ENCODE measurements at places on chromosomes 1 and 21.

GRCh38 chr1:228282329-228283042, 74.6 kb downstream of the OBSCN start:
- DNase-seq, result no peak

DNA sequence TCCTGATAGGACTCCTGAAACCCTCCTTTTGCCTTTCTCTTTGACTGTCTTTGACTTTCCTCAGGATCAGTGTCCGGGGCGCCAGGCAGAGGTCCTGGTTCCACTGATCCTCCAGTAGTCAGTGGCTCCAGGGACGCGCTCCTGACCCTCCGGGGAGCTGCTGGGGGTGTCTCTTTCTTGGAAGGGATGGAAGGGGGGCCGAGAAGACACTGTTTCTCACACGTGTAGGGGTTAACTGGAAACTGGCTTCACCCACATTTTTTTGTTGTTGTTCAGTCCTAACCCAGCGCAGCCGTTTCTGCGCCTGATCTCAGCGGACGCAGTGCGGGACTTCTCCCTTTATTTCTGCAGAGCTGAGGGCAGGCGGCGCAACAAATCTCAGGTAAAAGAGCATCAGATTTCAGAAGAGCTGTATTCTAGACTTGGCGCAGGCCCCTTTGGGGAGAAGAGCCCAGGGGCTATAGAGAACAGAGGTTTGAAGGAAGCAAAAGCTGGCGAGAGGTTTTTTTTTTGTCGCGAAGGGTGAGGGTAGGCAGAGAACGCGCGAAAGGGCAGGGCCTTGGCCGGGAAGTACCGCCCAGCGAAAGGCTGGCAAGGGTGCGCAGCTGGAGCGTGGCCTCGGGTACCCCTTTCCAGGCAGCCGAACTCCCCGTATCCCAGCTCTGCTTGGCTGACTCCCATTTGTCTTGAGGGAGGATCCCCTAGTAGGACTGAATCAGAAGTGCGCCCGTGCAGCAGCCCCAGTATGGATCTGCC, 4.3 kb upstream of the LHX9 start:
- no peak for DNase-seq

GRCh38 chr1:111813440-111814304, 58.0 kb downstream of the DDX20 start:
- no peak for DNase-seq

DNA sequence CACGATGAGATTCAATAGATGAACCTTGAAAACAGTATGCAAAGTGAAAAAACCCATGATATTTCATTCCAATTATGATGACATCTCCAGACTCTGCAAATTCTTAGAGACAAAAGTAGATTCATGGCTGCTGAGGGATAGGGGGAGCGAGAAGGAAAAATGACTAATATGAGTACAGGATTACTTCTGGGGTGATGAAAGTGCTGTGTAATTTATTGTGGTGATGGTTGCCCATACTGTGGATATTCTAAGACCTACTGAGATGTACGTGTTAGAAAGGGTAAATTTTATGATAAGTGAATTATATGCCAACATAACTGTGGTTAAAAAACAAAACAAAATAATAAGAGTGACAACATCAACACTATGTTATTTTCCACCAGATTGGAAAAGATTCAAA, 18.9 kb upstream of the RGS7 start:
- DNase-seq, result no peak

GRCh38 chr1:201356701-201357100, 20.8 kb downstream of the TNNT2 start:
- DNase-seq, result no peak

GRCh38 chr1:202587859-202588485, 122.3 kb downstream of the SYT2 start:
- DNase-seq, result no peak

GRCh38 chr1:114831276-114831994, 23.2 kb upstream of the SYCP1 start:
- DNase-seq, result no peak

- DNase-seq, result no peak
These were observed 24.3 kb downstream of the RHBDL2 start for GRCh38 chr1:38917337-38917736.

GRCh38 chr1:78731674-78732073, 82.0 kb downstream of the IFI44 start:
- DNase-seq, result no peak

- no peak for DNase-seq
These were observed 36.7 kb downstream of the NPHP4 start for GRCh38 chr1:5955479-5955977.

- no peak for DNase-seq
These were observed 42.6 kb downstream of the RSPH1 start for GRCh38 chr21:42453224-42453985.

GRCh38 chr1:220691053-220691684, 1.0 kb downstream of the C1orf115 start:
- DNase-seq, result no peak

DNA sequence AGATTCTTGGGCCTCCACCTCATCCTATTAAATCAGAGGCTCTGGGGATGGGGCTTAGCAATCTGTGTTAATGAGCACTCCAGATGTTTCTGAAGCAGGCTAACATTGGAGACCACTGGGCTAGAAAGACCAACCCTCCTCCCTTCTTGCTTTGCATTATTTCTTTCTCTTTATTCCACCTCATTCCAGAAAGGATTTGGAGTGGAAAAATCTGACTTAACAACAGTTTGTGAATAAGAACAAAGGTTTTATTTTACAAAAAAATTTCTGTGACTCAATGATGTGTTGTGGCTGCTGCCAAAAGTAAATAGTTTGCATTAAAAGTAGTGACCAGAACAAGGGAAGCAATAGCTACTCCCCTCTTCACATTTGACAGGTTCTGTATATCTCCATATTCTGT, 79.4 kb downstream of the TGFB2 start:
- DNase-seq, result no peak

DNA sequence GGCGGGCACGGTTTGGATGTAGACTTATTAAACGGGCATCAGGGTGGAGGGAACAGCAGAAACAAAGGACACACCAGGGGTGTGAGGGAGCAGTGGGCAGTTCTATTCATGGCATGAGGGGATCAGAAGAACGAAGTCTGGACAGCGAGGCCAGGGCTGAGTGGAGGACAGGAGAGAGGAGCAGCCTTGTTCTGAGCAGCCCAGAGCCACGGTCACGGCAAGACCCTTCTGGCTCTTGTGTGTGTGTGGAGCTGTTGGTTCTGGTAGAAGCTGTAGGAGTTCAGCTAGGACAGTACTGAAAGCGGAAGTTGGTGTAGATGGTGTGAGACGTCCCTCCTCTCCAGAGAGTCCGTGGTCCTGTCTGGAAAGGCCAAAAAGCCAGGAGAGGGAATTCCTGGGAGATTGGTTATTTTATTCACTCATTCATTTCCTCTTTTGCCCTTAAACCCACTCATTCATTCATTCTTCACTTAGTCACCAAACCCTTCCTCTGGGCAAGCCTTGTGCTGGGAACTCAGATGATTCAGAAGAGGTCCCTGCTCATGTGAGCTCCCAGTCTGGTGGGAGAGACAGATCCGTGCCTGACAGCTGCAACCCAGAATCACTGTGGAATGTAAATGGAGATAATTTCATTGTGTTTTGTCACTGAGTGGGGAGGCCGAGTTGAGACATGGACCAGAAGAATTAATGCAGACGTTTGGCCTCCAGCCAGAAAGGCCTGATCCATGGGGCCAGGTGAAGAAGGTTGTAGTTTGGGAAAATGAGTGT, 4.1 kb upstream of the ACOT11 start:
- DNase-seq, result no peak

DNA sequence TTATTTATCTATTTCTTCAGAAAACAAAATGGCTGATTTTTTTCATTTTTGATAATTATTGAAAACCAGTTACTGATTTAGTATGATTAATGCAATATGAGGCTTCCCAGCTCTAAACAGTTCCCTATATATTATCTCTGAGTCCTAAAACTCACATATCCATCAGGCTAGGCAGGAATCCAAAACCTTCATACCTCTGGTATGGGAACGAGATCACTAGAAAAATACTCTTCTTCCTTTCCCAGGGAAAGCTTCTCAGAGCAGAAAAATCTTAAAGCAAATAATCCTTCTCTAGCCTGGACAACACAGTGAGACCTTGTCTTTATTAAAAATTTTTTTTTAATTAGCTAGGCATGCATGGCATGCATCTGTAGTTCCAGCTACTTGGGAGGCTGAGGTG, 42.5 kb downstream of the KDM5B start:
- DNase-seq, result no peak
